Spinal cord (tissue), 10 donors: ENCODE measurements at places on chromosomes 12 and 14. TPM values are rescaled to one million over a fixed set of nuclear protein-coding genes. Genes with fewer than 3 reads are reported as not detected.

Gene GZMB
- total RNA-seq = 0.69 TPM

Gene CACNA1C
- total RNA-seq = 18.1 TPM

Gene GRIN2B
- total RNA-seq = 39.9 TPM

Gene SDS
- 0.39 TPM for total RNA-seq

Gene TGM1
- total RNA-seq = 0.99 TPM

Gene CBLN3
- total RNA-seq = 0.59 TPM

Gene SLC8A3
- 11.1 TPM for total RNA-seq

Gene PLXNC1
- total RNA-seq = 58.2 TPM

Gene HOXC4
- 10.3 TPM for total RNA-seq

Gene TPPP2
- 0.44 TPM for total RNA-seq

Gene RND1
- 8.5 TPM for total RNA-seq

Gene AICDA
- 0.10 TPM for total RNA-seq

Gene CCDC184
- 23.2 TPM for total RNA-seq

Gene C12orf50
- total RNA-seq = 0.11 TPM

Gene DTX1
- 14.4 TPM for total RNA-seq

Gene FERMT2
- total RNA-seq = 162 TPM

Gene PZP
- total RNA-seq = 0.59 TPM

Gene TAS2R20
- 3.4 TPM for total RNA-seq

Gene KLRB1
- total RNA-seq = 0.33 TPM

Gene BDKRB1
- total RNA-seq = 0.28 TPM

Gene TAS2R19
- total RNA-seq = 15.9 TPM

Gene IL22
- total RNA-seq = not detected

Gene SMCO2
- total RNA-seq = 0.40 TPM

Gene HOXC5
- total RNA-seq = 2.4 TPM

Gene SYNDIG1L
- 8.7 TPM for total RNA-seq

Gene CAPZA3
- total RNA-seq = not detected

Gene CCDC175
- 1.5 TPM for total RNA-seq

Gene IQSEC3
- total RNA-seq = 13.6 TPM

Gene RPS6KA5
- 8.2 TPM for total RNA-seq

Gene ACSM4
- total RNA-seq = not detected

Gene C14orf180
- 0.10 TPM for total RNA-seq

Gene MMP17
- total RNA-seq = 22.8 TPM

Gene SSPN
- total RNA-seq = 23.2 TPM

Gene TBC1D30
- 19.6 TPM for total RNA-seq

Gene SLCO1A2
- total RNA-seq = 25.8 TPM
